Upper lobe of right lung (tissue), 1 donor: ENCODE measurements at places on chromosomes 6 and 20.

- no peak for DNase-seq
Measured at GRCh38 chr6:31187780-31188194, 17.3 kb upstream of the POU5F1 start.

GRCh38 chr20:37711001-37711400 lies 17.2 kb downstream of the CTNNBL1 start:
- DNase-seq: no peak

DNA sequence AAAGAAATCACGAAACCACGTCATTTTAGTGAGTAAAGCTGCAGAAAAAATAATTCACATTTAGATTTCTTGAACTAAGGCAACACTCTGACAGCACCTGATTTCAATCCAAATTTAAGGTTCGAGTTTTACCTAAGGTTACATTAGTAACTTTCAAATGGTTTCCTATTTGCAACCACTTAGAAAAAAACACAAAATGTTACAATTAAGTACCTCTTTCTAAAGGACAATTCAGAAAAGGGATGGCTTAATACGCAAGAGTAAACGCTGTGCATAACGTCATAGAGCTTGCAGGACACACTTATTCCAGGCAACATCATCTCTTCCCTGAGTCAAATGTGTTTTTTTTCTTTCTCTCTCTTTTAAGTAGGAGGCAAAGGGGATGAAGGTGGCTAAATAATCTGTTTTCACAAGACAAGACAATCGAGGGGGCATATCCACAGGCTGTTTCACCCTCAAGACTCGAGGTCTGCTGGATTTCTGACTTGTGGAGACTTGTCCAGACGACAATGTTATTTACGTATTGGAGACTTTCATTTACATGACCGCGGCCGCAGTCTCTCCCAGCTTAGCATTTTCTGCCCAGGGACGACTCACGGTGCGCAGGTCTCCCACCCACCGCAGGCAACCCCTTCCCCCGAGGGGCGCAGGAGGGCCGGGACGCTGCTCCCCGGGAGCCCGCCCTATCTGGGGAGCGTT lies 86.0 kb downstream of the SESN1 start:
- DNase-seq: no peak

GRCh38 chr6:57158658-57159057 lies 13.5 kb upstream of the BAG2 start:
- no peak for DNase-seq

DNA sequence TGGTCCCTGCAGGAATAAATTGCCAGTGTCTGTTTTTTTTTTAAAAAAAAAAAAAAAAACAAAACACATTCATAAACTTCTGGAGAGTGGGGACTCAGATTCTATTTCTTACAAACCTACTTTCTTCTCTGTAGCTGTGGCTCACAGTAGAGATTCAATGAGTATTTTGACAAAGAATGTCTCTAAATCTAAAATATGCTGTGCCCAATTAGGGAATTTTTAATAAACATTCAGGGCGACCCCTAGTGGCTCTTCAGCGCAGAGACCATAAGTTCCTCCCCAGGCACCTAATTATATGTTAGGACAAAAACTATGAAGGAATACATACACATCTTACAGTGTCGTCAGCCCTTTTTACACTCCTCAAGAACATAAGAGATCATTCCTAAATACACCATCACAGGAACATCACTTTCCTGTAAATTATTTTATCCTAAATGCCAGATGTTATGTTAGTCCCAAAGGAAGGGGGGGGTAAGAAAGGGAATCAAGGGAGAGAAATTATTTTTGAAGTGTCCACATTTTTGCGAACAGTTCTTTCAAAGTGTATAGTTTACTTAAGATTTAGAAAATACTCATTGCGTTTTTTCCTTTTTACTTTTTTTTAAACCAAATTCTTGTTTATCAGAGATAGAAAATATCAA lies 21.8 kb upstream of the NAA20 start:
- no peak for DNase-seq

DNA sequence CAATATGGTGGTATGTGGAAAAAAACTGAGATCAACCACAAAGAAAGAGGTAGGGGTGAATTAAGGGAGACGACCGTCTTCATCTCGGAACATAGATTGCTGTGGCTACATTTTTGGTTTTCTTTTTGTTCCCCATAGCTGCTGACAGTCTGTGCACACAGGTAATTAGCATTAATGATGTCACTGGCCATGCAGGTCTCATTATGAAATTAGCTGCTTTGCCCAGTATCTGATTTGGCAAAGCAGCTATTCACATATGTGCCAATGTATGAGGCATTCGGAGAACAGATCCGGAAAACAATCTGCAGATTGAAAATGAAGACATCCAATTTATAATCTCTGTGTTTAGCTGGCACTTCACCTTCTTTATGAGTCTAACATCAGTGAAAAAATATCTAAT lies 13.1 kb downstream of the NOX3 start:
- no peak for DNase-seq

- DNase-seq: no peak
Measured at GRCh38 chr6:69422475-69422874, 374.3 kb downstream of the LMBRD1 start.

GRCh38 chr20:53258741-53259140 lies 286.6 kb downstream of the TSHZ2 start:
- DNase-seq: no peak

GRCh38 chr6:44041461-44042260 lies 85.6 kb downstream of the MRPL14 start:
- DNase-seq: no peak

DNA sequence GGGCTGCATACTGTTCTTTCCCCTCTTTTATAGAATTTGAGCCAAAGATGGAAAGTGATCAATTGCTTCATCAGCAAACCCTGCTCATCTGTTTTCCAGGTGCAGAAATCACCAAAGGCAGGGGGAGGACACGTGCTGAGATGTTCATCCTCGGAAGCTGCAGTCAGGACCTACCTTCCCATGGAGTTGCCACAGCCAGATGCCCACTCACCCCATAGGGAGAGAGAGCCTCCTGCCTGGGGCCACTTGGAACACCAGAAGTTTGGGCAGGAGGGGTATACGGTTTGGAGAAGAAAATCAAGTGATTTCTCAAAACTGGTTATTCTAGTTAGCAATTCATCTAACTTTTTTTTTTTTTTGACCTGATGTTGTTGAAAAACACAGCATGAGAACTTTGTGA lies 5.3 kb upstream of the CST7 start:
- no peak for DNase-seq

GRCh38 chr6:101011186-101011585 lies 130.1 kb upstream of the ASCC3 start:
- no peak for DNase-seq

DNA sequence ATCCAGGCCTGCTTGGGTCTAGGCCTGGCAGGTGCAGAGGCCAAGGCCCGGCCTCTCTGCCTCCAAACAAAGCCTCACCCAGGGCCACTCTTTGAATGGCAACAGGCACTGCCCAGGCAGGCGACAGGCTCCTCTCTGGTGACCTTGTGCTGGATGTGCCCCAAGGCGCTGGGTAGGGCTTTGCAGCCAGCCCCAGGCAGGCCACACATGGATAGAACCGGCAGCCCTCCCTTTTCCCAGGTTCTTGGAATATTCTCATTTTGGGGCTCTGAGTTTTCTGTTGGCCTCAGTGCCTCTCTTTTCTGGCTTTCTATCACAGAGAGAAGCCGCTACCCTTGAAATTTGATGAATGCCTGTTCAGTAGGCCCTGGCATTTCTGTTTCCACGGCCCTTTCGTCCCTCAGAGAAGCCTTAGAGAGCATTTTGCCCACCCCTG lies 18.9 kb downstream of the PKIG start:
- no peak for DNase-seq

DNA sequence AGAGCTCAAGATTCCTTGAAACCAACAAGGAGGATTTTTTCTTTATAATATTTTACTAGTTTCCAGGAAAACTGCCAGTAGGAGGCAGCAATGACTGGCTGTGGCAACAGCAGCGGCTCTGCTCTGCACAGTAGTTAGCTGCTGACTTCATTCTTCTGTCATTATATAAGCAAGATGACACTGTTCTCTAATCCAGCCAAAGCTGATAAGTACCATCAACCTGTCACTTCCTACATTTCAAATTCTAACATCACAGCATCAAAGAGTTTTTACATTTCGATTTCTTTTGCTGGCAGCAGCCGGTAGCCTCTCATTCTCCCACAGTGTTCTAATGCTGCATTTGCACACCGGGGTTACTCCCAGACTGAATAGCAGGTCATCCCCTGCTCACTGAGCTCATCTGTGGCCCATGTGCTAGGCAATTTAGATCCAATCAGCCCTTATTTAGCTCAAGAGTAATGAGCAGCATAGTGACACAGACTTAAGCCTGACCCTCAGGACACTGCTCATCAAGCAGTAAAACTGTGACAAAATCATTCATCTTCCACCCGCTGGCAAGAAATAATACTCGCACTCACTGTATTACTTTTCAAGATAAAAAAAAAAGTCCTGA lies 67.8 kb downstream of the MMS22L start:
- no peak for DNase-seq

- DNase-seq: no peak
Measured at GRCh38 chr6:33235221-33235634, 26.9 kb downstream of the RING1 start.

- no peak for DNase-seq
Measured at GRCh38 chr6:22025468-22026163, 271.2 kb downstream of the PRL start.

DNA sequence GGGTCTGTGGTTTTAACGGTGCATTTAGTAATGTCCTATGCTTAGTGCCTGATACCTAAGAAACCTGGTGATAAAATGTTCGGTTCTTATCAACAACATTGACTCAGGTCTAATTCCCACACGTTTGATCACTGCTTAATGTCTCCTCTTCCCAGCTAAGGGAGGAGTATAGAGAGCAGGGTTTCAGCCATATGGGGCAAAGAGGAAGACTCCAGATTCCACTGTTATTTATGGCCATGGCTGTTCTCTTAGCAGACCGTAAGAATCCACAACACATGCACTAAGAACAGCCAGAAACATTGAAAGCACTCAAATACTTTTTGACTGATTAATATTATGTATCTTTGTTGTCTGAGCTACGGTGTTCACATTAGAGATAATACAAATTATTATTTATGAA lies 112.1 kb downstream of the BCAS1 start:
- DNase-seq: no peak
